ENCODE measurements at places on chromosomes 7 and 10. TPM values are rescaled to one million over a fixed set of nuclear protein-coding genes. Genes with fewer than 3 reads are reported as not detected.

GRCh38 chr10:112826018-112826697, 123.9 kb upstream of the TCF7L2 start:
- DNase-seq = no peak

GRCh38 chr10:11949152-11949551, 93.5 kb downstream of the UPF2 start:
- DNase-seq = no peak

GRCh38 chr7:100974021-100974420, 4.7 kb downstream of the MUC12 start:
- no peak for DNase-seq

DNA sequence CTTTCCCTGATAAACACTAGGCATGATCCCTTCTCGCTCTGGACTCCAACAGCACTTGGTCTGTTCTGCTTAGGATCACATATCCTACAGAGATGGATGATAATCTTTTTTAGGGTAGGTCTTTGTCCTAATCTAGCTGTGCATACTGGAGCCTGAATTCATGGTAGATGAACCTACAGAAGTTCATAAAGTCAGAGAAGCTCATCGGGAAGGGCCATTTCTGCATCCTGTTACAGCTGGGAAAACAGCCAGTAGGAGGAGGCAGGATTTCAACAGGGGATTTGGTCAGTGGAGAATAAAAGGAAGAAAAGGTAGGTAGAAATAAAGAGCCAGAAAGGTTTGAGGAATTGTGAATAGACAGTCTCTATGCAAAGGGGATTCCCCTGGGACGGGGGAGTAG, 101.4 kb downstream of the ANK3 start:
- DNase-seq = no peak

DNA sequence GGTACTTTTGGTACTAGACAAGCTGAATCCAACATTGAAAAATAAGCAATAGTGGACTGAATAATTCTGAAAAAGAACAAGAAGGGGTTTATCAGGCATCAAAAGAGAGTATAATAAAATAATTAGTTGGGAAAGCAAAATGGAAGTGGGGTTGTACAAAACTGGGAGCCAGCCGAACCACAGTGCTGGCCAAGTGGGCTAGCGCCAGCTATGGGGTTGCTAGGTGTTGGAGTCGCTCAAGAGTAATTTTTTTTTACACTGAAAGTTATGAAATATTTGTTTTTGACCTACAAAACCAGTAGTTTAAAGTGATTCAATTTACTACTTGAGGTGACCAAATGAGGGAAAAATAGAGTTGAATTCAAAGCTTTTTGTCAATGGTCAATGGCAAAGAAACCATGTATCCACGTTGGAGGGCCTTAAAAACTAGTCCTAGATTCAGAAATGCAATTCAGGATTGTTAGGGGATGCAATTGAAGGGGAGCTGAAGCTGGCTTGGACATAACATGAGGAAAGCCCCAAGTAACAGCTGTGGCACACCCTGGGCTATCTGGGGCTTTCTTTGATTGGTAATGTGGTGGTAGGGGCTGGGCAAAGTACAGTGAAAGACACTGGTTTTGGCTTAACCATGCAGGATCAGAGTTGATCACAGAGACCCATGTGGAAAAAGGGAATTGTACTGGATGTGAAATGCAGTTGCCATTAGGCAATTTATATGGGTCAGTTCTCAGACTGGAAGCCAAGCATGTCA, 28.3 kb upstream of the MSMB start:
- DNase-seq = no peak

- DNase-seq = no peak
Measured at GRCh38 chr10:2556883-2557282, 510.5 kb upstream of the PFKP start.

DNA sequence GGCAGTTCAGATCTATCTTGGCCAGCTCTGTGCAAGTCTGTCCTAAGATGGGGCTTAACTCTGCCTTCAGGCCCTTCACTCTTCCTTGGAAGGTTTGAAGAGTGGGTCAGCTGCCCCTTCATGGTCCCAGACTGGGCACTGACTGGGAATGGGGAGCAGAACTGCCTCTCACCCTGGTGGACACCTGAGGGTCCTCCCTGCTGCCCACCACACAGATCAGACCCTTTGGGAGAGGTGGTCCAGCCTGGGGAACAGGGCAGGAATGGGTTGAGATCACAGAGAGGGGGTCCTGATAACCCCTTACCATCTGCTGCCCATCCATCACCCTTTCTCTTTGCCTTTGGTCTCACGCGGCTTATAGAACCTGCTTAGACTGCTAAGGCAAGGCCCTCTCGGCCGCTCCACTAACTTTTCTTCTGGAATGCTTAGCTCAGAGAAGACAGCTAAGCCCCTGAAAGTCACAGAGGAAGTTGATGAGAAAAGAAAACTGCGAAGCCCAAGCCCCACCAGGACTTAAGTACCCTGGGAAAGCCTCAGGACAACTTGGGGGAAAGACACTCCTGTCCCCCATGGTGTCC, 402 bp upstream of the CDHR1 start:
- DNase-seq = no peak

NEBL gene
- 0.80 TPM for total RNA-seq

ANKRD61 gene
- total RNA-seq = 0.45 TPM

CPA5 gene
- total RNA-seq = not detected

ANKRD1 gene
- total RNA-seq = 1.6 TPM
